Fibroblast of skin of scalp (primary cell): ENCODE measurements at places on chromosomes 5 and 9.

GRCh38 chr9:128633057-128633456, 23.6 kb downstream of the DYNC2I2 start:
- DNase-seq, result no peak

- peak; percentile 59 for DNase-seq
Observed at GRCh38 chr5:10828241-10828640, 67.2 kb upstream of the DAP start.

DNA sequence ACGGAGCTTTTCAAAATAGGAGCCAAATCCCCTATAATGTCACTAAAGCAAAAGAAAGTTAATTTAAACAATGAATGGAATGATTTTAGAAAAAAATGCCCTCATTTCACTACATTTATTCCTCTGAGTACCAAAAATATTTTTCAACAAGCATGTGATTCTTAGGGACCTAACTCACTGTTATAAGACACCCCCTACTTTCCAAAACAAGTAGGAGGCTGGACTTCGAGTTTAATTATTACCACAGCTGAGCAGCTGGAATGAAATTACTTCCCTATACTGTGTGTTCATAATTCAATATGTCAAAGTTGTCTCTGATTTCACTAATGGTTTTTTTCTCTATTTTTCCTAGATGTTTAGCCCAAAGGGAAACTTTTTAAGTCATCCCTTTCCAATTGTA, 61.6 kb downstream of the SAXO1 start:
- DNase-seq, result no peak

DNA sequence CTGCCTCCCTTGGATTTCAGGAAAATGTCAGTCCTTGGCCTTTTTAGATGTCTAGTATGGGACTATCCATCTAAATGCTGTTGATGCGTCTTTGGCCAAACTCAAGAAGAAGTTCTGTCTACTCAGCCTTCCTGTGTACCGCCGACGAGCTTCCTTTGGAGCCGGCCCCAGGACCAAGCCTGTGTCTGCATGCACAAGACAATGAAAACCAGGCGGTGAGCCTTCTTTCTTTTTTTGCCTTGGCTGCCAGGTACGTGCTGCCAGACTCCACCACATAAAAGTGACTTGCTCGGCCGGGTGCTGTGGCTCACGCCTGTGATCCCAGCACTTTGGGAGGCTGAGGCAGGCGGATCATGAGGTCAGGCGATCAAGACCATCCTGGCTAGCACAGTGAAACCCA, 6.0 kb upstream of the NEURL1B start:
- DNase-seq, result no peak

- DNase-seq, result no peak
Observed at GRCh38 chr5:180783340-180784052, 19.1 kb downstream of the MGAT1 start.

DNA sequence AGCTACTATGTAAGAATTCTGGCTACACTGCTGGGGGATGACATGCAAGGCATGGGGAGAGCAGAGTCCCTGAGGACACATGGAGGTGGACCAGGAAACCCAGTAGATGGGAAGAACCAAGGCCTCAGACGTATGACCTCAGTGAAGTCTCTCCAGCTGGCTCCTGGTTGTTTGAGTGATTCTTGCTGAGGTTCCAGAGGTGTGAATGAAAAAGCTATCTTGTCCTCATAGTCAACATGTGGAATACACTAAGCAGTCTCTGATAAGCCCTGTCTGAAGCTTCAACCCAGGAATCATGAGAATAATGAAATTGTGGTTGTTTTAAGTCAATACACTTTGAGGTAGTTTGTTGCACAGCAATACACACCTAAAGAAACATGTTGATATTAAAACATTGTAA, 78.0 kb downstream of the GABRA6 start:
- DNase-seq, result no peak

DNA sequence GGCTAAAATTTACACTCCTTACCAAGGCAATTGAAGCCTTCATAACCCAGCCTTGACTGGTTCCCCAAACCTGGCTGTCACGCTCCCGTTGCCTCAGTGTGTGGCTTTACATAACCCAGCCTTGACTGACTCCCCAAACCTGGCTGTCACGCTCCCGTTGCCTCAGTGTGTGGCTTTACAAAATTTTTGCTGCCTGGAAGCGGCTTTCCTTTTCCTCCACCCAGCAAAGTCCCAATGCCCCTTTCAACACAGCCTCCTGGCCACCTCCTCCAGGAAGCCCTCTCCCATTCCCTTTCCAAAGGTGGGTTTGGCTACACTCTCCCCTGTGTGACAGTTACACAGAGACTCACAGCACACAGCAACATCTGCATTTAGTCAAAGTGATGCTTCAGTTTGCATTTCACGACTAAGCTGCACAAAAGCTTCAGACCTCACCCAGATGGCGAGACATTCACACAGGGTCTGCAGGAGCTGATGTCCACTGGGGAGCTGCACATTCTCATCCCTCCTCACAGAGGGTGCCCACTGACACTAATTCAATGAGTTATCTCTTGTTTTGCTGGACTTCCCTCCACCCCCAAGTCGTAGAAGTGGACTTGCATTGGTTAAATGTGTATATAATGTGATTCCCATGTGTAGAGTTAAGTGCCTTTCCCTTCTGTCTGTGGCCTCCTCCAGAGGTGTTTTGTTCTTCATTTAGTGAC, 156.6 kb upstream of the PHYKPL start:
- no peak for DNase-seq

DNA sequence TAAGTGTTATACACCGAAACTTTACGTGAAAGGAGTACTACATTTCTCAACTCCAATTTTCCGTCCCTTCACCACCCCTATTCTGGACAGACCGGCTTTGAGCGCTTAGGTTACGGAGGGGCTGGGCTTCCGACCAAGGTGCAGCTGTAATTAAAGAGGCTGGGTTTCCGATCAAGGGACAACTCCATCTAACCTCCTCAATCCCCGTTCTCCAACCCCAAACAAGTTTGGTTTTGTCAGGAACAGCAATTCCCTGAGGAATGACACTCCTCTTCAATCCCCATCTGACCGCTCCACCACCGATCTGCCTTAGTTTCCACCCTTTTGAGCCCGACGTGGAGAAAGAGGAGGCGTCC, 577 bp downstream of the TUT7 start:
- DNase-seq, result no peak

DNA sequence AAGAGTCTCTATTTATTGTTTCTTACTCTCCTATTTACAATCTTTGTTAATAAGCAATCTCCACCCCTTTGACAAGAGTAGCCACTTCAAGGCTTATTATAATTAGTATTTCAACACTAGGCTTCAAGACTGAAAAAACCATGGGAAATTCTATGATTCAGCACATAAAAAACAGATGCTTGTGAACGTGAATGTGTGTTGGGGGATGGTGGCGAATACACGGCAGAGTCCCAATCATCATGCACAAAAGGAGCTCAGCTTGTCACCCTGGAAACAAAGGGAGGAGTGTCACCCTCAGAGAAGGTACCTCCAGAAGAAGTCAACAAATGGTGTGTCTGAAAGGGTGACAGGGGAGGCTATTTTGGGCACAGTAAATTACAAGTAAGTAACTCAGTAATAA, 157.2 kb upstream of the RETREG1 start:
- peak; percentile 61 for DNase-seq

DNA sequence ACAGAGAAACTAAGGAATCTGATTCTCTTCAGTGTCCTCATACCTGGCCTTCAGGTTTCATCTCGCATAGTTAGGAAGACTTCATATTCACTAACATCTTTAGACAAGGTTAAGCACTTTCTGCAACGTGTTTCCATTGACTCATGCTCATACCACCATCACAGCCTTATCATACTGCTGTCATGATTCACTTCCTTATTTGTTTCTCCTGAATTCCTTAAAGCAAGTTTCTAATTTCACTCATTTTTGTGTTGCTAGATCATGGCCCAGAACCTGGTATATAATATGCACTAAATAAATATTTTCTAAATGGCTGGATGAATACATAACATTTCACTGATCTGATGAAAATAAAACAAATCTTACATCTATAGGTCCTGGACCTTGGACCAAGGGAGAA, 472.9 kb downstream of the PRELID2 start:
- peak; percentile 91 for DNase-seq

DNA sequence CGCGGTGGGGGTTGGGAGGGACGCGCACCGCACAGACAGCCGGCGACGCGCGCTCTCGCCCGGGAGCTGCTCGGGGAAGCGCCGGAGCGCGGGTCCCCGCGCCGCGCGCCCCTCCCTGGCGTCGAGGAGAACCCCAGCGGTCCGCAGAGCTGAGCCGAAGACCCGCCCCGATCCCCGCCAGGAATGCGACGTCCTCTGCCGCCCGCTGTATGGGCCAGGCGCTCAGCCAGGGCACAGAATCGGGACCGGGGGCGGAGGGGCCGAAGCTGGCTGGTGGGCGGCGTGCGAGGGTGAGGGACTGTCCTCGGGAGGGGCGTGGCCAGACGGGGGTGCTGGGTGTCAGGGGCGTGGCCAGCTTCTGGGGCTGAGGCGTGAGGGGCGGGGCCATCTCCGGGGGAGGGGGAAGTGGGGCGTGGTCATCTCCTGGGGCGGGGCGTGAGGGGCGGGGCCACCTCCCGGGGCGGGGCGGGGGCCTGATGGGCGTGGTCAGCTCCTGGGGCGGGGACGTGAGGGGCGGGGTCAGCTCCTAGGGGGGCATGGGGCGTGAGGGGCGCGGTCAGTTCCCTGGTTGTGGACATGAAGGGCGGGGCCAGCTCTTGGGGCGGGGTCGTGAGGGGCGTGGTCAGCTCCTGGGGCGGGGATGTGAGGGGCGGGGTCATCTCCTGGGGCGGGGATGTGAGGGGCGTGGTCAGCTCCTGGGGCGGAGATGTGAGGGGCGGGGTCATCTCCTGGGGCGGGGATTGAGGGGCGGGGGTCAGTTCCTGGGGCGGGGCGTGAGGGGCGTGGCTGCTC, 965 bp downstream of the PTGDS start:
- peak; percentile 65 for DNase-seq

GRCh38 chr9:136855461-136856078, 3.4 kb downstream of the MAMDC4 start:
- no peak for DNase-seq

- DNase-seq, result no peak
Observed at GRCh38 chr5:74772359-74772758, 5.3 kb downstream of the NSA2 start.

- no peak for DNase-seq
Observed at GRCh38 chr9:95666785-95667155, 150.0 kb upstream of the PTCH1 start.

DNA sequence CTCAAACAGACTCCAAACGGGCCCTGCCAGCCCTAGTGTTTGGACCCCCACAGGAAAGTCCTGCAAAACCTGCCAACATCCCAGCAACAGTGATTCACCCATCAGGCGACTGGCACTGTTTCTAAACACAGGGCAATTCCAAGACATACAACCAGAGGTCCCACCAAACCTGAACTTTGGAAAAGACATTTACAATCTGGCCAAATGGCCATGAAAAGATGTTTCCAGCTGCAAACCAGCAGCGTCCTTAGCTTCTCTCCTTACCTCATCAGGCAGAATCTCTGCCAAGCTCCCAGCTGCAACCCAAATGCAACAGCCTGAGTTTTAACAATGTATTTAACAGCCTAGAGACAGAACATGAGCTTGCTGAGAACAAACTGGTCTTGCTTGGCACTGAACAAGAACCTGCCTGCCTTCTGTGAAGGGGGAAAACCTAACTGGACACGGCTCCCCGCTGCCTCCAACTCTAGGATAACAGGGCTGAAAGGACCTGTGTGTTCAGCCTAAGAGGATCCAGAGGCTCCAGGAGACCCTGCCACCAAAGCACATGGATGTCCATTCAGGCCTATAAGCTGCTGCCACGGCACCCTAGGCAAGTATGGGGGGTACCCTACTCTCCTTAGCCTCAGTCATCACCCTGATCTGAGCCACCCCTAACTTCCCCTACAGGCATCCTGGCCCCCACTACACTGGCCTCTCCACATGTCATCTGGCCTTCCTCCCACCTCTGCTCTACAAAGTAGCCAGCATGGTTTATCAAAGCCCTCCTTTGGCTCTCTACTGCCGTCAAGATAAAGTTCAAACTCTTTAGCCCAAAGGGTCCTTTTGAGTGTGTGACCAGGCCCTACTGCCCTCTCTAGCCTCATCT, 5.6 kb downstream of the P4HA2 start:
- DNase-seq, result peak; percentile 26

DNA sequence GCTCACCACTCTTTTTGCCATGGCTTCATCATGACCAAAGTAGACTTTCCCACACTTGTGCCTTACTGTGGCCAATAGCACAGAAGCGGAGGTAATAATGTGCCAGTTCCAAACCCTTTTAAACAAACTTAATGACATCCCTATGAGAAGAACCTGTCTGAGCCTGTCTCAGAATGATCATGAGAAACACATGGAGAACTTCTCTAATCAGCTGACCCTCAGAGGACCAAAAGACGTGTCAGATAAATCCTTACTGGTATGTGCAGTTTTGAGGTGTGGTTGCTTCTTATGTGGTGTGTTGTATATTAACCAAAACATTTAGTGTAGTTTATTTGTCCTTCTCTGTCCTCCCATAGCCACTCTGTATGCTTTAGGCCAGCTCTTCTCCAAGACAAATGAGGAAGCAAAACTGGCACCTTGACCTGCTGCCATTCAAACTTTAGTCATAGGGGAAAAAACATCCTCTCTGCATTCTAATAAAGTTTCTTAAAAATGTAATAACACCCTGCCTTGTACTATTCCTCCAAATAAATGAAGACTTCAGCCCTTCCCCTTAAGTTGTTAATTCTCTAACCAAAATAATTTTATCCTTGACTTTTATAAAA, 168.9 kb downstream of the MUSK start:
- no peak for DNase-seq

DNA sequence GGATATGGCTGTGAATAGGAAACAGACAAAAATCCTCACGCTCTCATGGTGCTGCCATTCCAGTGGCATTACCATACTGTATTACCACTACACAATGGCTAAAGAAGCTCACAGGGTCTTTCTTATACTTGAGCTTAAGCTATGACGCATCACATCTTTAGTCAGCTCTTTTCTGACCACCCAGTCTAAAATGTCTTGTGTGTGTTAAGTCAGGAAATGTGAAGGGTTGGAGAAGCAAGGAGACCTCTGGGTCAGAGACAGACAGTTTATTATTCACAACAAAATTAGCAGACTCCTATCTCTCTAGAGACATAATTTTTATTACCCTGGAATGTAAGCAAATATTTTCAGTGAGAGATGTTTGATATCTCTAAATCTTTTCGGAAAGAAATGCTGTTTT, 1583.2 kb upstream of the WWC1 start:
- DNase-seq, result peak; percentile 48

DNA sequence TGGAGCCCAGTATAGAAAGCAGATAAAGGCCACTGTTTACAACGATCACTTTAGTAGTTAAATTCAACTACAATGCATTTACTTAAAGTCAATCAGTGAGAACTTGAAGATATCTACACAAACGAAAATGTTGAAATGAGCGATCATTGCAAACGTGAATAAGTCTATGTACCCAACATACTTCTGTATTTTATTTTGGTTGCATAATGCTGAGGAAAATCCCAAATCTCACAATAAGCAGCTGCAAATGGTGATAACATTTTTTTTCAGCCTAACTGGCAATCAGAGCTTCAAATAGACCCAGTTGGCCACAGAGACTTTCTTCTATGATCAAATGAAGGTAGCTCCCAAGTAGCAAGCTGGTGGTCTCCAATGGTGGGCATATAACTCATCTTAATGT, 32.1 kb downstream of the PDGFRB start:
- no peak for DNase-seq

GRCh38 chr9:78860801-78861475, 564.0 kb downstream of the PSAT1 start:
- no peak for DNase-seq

GRCh38 chr5:175325681-175326080, 118.3 kb downstream of the DRD1 start:
- DNase-seq, result peak; percentile 16
